NCI-H524 treated with DMSO at 0.1 percent for 48 hours (cell line): ENCODE measurements at places on chromosomes 13 and 19.

DNA sequence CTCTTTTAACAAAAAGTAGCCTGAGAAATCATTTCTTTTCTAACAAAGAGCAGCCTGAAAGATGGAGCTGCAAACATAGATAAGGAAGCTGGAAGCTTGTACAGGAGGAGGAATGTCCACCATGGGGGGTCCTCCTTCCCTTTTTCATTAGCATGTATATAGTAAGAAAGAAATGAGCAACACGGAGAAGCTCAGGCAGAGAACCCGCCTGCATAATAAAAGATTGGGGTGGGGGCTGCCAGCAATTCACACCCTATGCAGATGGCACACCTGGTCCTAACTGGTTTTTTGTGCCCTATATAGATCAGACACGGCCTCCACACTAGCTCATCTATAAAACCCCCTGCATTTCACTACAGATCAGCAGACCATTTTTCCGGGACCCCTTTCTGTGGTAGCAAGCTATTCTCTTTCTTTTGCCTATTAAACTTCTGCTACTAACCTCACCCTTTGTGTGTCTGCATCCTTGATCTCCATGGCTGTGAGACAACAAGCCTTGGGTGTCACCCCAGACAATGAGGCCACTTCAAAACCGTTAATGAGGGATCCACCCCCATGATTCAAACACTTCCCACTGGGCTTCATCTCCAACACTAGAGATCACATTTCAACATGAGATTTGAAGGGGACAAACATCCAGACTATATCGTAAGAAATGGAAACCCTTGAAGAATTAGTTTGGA lies 167.5 kb upstream of the FREM2 start:
- DNase-seq = no peak

- DNase-seq = no peak
Observed at GRCh38 chr19:16898361-16899015, 9.7 kb downstream of the F2RL3 start.

- no peak for DNase-seq
Observed at GRCh38 chr13:52743988-52744387, 4.4 kb upstream of the CNMD start.

DNA sequence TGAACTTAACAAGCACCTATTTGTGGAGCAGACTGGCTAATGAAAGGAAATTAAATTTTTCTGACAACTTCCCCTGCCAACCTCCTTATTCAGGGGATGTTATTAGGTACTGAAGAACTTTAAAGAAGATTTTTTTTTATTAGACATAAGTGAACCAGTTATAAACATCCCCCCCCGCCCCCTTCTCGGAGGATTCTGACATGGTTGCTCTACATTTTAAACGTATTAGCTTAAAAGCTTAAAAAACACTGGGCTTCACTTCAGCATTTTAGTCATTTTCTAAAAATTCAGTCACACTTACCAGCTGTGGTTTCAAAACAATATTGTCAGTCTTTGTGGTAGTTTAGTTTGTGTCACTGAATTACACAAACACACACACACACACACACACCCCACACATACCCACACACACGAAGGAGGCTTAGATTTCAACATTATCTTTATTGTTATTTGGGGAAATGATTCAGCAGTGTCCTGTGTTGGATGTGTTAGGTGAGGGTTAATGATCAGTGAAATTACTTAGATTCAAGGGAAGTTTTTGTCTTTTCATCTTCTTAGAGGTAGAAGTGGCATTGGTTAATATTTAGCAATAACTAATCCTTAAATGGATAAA lies 145.7 kb downstream of the PCCA start:
- DNase-seq = no peak

- DNase-seq = no peak
Observed at GRCh38 chr13:44302233-44302632, 71.4 kb upstream of the SERP2 start.

GRCh38 chr19:50719566-50719965 lies at the start of gene SHANK1:
TSS of gene SHANK1 (minus strand) at chr19:50719802. CDS start at chr19:50716919, 2,883 bp downstream.
- DNase-seq = no peak

GRCh38 chr19:35045667-35046300 lies 4.3 kb downstream of the HPN start:
- DNase-seq = no peak

GRCh38 chr13:99347911-99348451 lies 40.8 kb upstream of the GPR183 start:
- DNase-seq = no peak

- no peak for DNase-seq
Observed at GRCh38 chr13:79671420-79671819, 190.5 kb downstream of the NDFIP2 start.

DNA sequence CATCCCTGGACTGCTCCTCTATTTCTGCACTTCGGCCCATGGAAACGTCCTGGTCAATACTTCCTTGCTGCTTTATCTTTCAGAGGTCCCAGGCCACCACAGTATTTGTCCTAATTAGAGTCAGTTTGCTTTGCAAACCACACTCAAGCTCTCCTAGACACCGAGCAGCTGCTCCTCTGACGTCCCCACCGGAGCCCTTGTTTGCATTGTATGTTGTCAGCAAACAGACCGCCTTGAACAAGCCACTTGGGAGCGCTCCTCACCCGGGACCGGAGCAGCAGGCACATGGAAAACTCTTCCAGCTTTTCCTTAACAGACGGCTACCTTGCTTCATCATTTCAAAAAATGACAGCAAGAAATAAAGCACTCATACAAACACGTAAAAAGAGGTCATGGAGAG lies 51.5 kb upstream of the GTF3A start:
- peak; percentile 77 for DNase-seq

- no peak for DNase-seq
Observed at GRCh38 chr19:57815247-57816075, 748 bp upstream of the ZNF552 start.

DNA sequence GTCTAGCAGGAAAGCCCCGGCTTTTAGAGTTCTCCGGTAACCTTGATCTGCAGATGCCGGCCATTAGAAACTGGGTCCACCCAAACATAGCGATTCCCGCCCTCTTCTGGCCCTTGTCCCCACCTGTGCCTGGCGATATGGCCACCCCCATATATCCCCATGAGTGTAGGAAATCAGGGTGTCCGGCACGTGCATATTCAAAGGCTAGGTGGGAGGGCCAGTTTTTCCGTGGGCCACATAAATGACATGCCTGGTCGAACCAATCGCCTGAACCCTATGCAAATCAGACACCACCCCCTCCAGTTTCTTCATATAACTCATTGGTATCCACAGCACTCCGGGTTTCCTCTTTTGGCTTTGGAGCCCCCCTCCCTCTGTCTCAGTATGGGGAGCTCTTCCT lies 37.4 kb downstream of the ERICH4 start:
- DNase-seq = no peak

DNA sequence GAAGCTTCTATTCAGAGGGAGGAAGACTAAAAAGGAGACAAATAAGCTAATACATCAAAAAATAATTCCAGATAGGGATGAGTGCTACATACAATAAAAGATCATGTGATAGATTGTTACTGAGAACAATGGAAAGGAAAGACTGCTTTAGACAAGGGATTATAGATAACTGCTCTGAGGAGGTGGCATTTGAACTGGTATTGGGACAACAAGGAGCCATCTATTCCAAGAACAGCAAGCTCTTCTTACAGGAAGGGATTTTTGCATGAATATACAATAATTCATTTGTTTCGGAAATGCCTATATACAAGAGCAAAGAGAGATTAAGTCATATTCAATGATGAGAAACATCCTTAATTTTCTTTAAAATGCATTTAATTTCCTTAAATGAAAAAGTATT lies 540.5 kb upstream of the KLF12 start:
- DNase-seq = no peak

- DNase-seq = no peak
Observed at GRCh38 chr19:2372076-2372612, 12.1 kb downstream of the TMPRSS9 start.

DNA sequence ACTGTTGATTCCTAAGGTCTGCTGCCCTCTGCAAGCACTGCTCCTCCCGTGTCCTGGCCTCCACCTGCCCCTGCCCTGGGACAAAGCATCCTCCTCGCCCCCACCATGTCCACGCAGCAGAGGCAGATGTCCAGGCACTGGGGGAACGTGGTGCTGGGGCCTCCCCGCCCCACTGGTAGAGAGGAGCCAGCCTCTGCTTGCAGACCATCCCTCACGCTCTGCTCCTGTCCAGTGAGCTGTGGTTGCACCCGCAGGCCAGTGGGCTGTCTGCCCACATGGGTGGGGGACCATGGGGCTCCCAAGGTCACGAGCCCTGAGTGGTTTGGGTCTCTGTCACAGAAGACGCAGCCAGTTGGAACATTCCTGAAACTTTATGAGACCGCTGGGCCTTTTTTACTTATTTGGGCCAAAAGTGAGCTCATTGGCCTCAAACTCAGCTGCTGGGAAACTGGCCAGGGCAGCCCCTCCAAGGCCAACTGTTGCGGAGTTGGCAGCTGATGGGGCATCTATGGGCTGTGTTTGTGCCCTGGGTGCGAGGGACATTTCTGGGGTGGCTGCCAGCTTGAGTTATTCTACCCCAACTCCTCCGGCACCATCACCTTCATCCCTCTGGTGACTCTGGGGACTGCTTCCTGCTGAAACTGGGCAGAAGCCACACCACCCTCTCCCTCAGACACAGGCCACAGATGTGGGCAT lies 64.8 kb upstream of the F7 start:
- DNase-seq = no peak

- no peak for DNase-seq
Observed at GRCh38 chr19:38727868-38728660, 16.2 kb downstream of the CAPN12 start.

- no peak for DNase-seq
Observed at GRCh38 chr13:41212881-41213280, 18.5 kb upstream of the KBTBD7 start.

GRCh38 chr13:42660333-42660965 lies 86.5 kb downstream of the TNFSF11 start:
- no peak for DNase-seq

GRCh38 chr19:32977280-32977679 lies 5.2 kb downstream of the FAAP24 start:
- no peak for DNase-seq

DNA sequence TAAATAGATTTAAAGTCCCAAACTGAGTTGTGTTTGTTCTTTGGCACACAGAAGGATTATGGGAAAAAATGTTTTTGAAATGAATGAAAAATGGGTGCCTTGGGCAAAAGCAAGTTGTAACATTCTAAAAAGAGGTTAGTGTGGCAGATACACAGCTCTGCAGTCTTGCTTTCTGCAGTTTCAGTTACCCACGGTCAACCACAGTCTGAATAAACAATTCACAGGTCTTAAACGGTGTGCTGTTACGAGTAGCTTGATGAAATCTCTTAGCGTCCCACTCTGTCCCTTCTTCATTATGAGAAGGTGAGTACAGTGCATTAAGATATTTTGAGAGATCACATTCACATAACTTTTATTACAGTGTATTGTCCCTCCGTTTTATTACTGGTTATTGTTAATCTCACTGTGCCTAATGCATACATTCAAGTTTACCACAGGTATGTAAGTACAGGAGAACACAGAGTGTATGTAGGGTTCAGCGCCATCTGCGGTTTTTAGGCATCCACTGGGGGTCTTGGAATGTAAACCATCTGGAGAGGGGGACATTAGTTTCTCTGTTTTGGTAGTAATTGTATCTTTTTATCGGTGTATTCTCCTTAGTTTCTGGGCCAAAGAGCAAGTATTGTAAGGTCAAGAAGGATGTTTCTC lies 8.1 kb downstream of the FARP1 start:
- DNase-seq = no peak

DNA sequence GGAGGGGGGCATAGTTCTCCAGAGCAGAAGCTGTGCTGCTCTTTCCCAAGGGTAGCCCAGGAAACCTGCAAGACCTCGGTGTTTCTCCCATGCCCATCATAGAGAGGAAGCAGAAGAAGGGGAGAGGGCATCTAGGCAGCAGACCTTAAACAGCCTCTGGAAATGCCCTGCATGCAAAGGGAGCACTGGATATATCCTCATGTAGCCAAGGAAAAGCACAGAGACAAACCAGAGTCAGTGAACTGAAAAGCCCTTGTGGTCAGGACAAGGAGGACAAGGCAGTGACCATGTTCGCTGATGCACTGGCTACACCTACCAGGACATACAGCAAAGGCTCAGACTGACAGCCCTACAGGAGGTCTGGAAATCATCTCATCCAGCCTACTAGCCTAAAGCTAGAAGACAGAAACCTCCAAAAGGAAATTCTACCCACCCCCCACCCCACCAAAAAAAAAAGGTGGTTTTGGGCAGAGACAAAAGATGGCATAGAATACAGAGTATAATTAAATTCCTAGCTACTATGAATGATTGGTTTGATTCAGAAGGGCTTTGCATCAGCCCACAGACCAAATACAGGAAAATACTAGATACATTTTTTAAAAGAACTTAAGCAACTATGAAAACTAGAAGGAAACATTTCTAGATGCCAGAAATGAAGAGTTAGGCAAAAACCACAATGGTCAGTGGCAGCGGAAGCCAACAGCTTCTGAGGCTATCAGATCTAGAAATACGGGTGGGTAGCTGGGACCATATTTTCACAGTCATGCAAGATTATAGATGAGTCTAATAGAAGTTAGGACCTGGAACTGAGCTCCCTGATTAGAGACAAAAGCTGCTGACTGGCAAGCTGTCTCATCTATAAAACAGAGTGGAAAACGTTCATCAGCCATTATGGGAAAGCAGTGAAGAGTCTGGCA lies 4.4 kb upstream of the TBC1D4 start:
- no peak for DNase-seq

DNA sequence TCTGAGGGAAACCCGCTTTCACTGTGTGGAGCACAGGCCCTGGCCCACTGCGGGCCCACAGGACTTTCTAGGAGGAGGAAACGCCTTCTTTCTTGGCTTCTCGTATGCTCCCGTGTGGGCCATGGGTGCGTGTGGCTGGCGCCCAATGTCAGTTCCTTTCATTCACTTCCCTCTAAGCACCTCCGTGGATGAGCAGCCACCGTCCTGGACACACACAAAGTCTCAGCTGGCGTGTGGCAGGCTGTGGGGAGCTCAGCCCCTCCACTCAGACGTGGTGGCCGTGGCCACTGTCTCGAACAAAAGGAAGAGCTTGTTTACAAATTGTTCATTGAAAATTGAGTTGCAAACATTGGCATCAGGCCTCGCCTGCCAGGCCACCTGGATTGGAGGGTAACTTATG lies 240.0 kb upstream of the SGCG start:
- no peak for DNase-seq

DNA sequence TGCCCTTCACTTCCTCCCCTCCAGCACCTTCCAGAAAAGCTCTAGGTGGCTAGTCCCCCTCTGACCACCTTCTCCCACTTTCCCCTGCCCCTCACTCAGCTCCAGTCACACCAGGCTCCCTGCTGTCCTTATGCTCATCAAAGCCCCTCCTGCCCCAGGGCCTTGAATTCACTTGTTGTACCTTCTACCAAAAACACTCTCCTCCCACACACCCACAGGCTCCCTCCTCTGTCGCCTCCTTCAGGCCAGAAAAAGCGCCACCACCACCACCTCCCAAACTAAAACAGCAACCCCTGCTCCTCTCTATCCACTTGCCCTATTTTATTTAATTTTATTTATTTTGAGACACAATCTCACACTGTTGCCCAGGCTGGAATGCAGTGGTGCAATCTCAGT lies 4.8 kb upstream of the CEACAM16 start:
- no peak for DNase-seq

- DNase-seq = no peak
Observed at GRCh38 chr13:50598338-50598737, 245.2 kb downstream of the DLEU7 start.
